ENCODE measurements at places on chromosomes 7 and 10.

DNA sequence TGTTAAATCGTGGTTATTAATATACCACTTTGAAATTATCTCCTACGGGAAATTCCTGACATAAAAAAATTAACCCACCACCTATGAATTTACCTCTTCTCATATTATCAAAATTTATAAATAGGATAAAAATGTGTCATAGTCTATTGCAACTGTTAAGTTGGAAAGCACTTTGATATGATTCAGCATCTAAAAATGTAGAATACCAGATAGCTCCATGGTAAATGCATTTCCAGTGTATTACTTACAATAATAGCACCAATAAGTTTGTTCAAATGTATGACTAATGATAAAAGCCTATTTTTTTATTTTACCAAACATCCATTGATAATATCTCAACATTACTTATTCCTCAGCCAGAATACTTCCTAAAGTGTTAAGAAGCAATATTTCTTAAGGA lies 13.6 kb upstream of the KCND2 start:
- no peak for DNase-seq

DNA sequence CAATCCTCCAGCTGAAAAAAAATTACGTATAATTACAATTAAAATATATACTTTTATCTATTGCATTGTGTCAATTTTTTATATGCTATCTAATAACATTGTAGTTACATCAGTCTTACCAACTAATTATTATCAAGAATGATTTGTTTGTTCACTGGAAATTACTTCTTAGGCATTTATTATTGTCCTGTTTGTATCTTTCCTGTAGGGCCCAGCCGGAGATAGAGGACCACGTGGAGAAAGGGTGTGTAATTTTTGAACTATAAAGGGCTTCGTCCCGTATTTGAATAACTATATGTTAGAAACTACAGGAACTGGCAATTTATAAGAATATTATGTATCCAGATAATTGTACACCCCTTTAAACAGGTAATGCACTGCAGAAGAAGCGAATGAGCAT lies 4.1 kb downstream of the COL1A2 start:
- peak; percentile 68 for DNase-seq

- no peak for DNase-seq
These were observed 53.1 kb downstream of the TEX36 start for GRCh38 chr10:125629758-125630376.

GRCh38 chr7:149690688-149691446 lies 82.5 kb downstream of the ZNF467 start:
- DNase-seq, result no peak

GRCh38 chr7:4282434-4283223 lies 399.5 kb upstream of the FOXK1 start:
- DNase-seq, result no peak

- no peak for DNase-seq
These were observed 54.3 kb upstream of the WAC start for GRCh38 chr10:28478646-28479045.

- DNase-seq, result no peak
These were observed 30.4 kb upstream of the BMPER start for GRCh38 chr7:33874943-33875342.

- no peak for DNase-seq
These were observed 74.8 kb downstream of the HIPK2 start for GRCh38 chr7:139702811-139703486.

DNA sequence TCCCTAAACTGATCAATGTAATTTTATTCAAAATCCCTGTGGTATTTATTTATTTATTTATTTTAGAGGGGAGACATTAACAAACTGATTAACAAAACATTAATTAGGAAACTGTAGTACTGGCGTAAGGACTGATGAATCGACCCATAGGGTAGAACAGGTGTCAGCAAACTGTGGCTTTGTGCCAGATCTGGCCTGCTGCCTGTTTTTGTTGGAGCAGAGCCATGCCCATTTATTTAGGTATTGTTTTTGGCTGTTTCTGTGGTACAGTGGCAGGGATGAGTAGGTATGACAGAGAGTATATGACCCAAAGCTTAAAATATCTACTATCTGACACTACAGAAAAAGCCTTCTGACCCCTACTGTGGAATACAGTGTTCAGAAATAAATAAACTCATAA lies 332.5 kb upstream of the ETV1 start:
- no peak for DNase-seq

DNA sequence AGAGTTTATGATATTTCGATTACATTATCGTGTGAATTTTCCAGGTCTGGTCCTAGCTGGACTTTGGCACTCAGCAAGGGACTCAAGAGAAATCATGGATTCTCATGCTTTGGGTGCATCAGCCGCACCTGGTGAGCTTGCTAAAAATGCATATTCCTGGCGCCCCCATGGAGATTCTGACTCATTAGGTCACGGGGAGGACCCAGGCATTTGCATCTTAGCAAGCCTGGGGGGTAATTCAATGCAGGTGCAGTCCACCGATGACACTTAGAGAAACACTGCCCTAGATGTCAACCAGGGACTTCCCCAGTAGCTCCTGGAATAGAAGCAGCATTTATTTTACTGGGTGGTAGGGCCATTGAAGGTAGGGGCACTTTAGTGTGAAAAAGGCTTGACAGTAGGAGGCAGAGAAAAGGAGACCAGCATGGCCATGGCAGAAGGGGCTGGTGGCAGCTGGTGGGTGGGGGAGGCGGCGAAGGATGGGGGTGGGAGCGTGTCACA lies 29.9 kb upstream of the PDCD4 start:
- no peak for DNase-seq

DNA sequence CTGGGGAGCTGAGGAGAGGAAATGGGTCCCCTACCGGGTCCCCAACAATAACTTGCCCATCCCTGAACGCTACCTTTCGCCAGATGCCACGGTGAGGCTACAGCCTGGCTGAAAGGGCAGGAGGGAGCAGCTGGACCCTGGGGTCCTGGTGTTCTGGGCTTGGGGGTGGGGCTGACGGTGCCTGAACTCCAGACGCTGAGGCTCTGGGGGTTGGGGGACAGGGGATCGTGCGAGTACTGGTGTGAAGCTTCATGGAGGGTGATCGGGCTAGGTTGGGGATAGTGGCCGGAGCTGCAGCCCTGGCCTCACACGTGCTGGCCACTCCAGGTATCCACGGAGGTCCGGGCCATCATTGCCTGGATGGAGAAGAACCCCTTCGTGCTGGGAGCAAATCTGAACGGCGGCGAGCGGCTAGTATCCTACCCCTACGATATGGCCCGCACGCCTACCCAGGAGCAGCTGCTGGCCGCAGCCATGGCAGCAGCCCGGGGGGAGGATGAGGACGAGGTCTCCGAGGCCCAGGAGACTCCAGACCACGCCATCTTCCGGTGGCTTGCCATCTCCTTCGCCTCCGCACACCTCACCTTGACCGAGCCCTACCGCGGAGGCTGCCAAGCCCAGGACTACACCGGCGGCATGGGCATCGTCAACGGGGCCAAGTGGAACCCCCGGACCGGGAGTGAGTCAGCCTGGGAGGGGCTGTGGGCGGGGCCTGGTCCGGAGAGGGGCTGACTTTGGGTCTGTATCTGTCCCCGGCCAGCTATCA lies 8.3 kb downstream of the AEBP1 start:
- peak; percentile 9 for DNase-seq

Data from NCI-H1930 (cell line).